ENCODE measurements at places on chromosomes 7 and 10. TPM values are rescaled to one million over a fixed set of nuclear protein-coding genes. Genes with fewer than 3 reads are reported as not detected.

The TLX1 gene
- not detected for total RNA-seq

DNA sequence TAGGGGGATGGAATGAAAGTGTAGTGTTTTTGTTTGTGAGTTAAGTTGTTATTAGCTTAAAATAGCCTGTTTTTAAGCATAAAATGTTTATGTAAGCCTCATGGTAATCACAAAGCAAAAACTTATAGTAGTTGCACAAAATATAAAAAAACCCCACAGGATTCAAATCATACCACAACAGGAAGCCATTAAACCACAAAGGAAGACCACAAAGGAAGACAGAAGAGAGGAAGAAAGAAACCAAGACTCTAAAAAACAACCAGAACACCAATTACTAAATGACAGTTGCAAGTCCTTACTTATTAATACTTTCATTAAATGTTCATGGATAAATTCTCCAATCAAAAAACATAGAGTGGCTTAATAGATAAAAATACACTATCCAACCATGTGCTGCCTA, 63.6 kb downstream of the ANKRD7 start:
- no peak for DNase-seq

DNA sequence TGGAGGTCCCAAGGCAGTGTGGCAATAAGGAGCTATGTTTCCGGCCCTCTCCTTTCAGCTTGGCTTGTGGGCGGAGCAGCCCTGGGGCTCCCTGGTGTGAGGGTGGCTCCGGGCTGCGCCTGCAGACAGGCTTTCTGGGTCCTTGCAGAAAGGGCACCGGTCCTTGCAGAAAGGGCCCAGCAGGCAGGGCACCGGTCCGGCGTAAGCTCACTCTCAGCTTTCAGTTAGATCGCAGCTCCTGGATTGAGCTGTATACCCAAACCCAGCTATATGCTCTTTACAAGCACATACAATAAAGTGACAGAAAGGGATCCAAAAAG, 293.8 kb upstream of the SHH start:
- DNase-seq, result no peak

DNA sequence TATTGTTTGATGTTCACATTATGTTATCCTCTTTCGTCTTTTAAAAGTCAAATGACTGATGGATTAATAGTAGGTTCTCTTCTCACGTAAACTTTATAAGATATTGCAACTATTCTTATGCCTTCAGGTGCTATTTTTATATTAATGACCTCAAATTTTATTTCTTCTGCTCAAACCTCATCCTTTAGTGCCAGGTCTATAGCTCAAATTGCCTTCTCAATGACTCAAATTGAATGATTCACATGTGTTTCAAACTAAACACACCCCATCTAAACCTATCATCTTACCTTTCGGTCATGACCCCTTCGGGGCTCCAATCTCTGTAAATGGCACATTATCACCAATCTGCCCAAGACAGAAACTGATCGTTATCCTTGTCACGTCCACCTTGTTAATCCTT, 22.0 kb upstream of the LIPF start:
- DNase-seq, result no peak

GRCh38 chr7:110084181-110084807, 1006.6 kb upstream of the LRRN3 start:
- no peak for DNase-seq
